Esophagus squamous epithelium (tissue), 5 donors: ENCODE measurements at places on chromosomes 2 and 18. TPM values are rescaled to one million over a fixed set of nuclear protein-coding genes. Genes with fewer than 3 reads are reported as not detected.

GRCh38 chr2:221001381-221001801 is 570.7 kb downstream of the EPHA4 start:
- H3K36me3 ChIP-seq: no peaks in the 10 kb centered on the region
- no peaks in the 10 kb centered on the region for H3K4me1 ChIP-seq
- no peak for DNase-seq
- no peak overlapping the region for H3K4me3 ChIP-seq
- no peaks in the 10 kb centered on the region for H3K27me3 ChIP-seq

DNA sequence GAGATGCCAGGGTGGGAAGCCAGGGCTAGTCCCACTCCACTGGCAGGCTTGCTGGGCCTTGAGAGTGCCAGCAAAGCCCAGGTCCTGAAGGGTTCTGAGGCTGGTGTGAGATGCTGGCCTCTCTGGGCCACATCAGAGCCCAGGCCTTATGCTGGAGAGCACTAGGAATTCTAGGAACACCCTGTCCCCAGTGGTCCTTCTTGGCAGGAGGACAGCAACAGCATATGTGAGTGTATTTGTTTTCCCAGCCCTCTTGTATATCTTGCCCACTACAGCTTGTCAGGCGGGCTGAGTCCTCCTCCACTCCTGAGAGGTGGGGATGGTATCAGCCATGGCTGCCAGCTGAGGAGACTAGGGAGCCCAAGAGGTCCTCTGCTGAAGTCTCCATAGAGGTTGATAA is 327.0 kb downstream of the PDE11A start:
- no peak overlapping the region for H3K27ac ChIP-seq
- H3K36me3 ChIP-seq: no peaks in the 10 kb centered on the region
- H3K4me1 ChIP-seq: no peaks in the 10 kb centered on the region
- H3K4me3 ChIP-seq: no peak overlapping the region
- H3K27me3 ChIP-seq: no peaks in the 10 kb centered on the region

- H3K27ac ChIP-seq: no peak overlapping the region
- no peak for DNase-seq
- H3K36me3 ChIP-seq: no peaks in the 10 kb centered on the region
- H3K4me1 ChIP-seq: no peaks in the 10 kb centered on the region
- peaks cover 5% of the 10 kb centered on the region for H3K27me3 ChIP-seq
Observed at GRCh38 chr2:19673213-19673791, 228.5 kb downstream of the TTC32 start.

DNA sequence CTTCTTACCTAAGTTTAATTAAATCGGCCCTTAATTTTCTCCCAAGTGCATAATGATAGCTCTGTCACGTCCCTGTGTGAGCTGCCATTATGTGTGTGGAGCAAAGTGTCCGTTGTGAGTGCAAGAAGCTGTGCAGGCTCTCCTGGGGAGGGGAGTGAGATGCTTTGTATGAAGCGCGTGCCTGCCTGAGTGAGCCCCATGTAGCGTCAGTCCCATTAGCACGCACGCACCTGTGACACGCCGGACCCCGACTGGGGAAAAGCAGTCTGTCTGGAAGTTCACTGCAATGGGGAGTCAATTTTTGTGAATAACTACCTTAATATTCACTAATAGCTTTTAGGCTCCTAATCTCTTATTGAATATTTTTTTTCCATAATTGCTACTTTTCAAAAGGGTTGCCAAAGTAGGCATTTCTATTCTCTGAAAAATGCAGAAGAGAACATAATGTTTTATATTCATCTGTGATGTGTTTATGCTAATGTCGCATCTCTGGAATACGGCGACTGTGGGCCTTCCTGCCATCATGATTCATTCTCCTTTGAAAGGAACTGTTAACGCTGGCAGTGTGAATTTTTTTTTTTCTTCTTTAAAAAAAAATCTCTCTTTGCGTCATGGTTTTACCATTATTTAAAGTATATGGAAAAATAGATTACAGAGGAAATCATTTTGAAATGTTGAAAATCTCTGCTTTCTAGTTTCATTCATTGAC is 157.7 kb downstream of the COL4A4 start:
- no peaks in the 10 kb centered on the region for H3K4me1 ChIP-seq
- H3K4me3 ChIP-seq: no peak overlapping the region
- DNase-seq: no peak
- H3K36me3 ChIP-seq: no peaks in the 10 kb centered on the region

DNA sequence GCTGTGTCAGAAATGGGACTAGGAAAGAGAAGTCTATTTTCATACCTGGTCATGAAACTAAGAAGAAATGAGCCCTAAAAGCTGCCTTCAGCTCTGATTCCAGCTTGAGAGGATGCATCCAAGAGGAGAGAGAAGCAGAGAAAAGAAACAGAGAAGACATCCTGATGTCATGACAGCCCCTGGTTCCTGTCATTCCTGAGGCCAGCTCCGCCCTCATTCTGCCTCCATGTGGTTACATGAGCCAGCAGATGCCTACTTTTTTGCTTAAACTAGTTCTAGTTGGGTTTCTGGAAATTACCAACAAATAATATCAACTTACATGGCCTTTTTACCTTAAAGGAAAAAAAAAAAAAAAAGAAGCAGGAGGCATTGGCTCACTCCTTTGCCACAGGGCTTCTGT is 14.1 kb upstream of the ACKR3 start:
- DNase-seq: no peak
- H3K27ac ChIP-seq: no peak overlapping the region
- no peaks in the 10 kb centered on the region for H3K4me1 ChIP-seq
- H3K4me3 ChIP-seq: no peak overlapping the region
- H3K36me3 ChIP-seq: no peaks in the 10 kb centered on the region

GRCh38 chr2:28274911-28275685 is 117.6 kb upstream of the FOSL2 start:
- no peak for DNase-seq
- H3K36me3 ChIP-seq: no peaks in the 10 kb centered on the region
- no peaks in the 10 kb centered on the region for H3K27me3 ChIP-seq

DNA sequence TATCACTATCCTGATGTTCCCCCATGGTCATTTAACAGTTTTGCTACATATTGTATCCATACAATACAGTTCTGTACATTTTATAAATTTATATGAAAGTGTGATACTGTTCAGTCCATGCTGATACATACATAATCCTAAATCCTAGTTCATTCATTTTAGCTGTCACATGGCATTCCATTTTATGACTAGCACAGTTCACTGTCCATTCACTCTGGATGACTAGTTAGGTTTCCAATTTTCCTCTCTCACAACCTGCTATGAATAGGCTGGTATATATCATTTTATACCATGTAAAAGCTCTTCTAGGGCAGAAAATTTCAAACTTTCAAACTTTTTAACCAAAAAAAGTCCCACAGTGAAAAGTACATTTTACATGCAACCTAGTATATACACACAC is 15.2 kb downstream of the SMAD2 start:
- H3K4me1 ChIP-seq: peaks cover 63% of the 10 kb centered on the region
- DNase-seq: no peak
- no peak overlapping the region for H3K4me3 ChIP-seq
- no peak overlapping the region for H3K27ac ChIP-seq

DNA sequence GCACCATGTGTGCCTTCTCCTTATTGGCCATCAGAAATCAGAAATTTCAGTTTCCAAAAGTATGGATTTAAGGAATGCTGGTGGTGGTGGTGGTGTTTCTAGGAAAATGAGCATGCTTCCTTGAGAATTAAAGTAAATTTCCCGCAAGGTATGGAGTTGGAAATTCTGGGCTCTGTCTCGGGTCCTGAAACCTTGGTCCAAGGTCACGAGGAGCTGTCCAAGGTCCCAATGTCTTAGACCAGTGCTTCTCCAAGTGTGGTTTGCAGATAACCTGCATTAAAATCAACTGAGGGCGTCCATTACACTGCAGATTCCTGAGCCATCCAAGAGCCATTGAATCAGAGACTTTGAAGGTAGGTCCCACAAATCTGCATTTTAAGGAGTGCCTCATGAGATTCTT is 210.9 kb upstream of the PKDCC start:
- no peaks in the 10 kb centered on the region for H3K27me3 ChIP-seq
- H3K36me3 ChIP-seq: no peaks in the 10 kb centered on the region
- no peak overlapping the region for H3K4me3 ChIP-seq
- DNase-seq: no peak

DNA sequence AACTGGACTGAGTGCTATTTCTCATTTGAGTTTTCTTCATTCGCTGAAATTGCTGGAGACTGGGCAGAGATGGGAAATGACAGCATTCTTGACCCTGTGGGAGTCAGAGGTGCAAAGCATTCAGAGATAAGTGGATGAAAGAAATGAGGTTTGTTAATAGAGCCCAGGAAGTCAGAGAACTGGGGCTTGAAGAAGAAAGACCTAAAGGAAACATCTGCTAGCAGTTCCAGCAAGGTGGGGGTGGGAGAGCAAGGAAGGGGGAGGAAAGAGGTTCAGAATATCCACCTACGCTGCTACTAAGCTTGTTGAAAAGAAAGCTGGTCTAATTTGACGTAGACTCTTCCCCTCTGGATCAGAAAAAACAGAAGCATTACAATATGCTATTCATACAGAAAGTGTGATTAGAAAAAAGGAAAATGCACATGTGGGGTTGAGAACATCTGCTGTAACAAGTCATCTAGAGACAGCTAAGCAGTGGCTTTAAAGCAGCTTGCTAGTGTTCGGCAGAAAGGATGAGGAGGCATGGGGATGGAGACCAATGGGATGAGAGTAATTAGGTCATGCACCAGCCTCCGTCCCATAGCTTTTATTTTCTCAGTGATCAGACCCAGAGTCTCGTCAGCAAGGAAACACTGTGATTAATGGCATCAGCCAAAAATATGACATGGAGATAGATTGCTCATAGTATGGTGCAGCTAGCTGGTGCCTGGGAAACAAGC is 29.7 kb downstream of the NAB1 start:
- H3K4me1 ChIP-seq: peaks cover 4% of the 10 kb centered on the region
- DNase-seq: no peak
- no peak overlapping the region for H3K4me3 ChIP-seq
- no peak overlapping the region for H3K27ac ChIP-seq

- DNase-seq: no peak
- H3K27me3 ChIP-seq: peaks cover 11% of the 10 kb centered on the region
- H3K36me3 ChIP-seq: no peaks in the 10 kb centered on the region
- H3K27ac ChIP-seq: peak overlapping the region; percentile 51
- H3K4me1 ChIP-seq: peaks cover 8% of the 10 kb centered on the region
- no peak overlapping the region for H3K4me3 ChIP-seq
Observed at GRCh38 chr18:24659827-24660720, 199.6 kb downstream of the HRH4 start.

GRCh38 chr2:115414466-115414865 is 972.0 kb downstream of the DPP10 start:
- H3K4me3 ChIP-seq: no peak overlapping the region
- H3K27ac ChIP-seq: no peak overlapping the region
- H3K27me3 ChIP-seq: no peaks in the 10 kb centered on the region
- H3K36me3 ChIP-seq: no peaks in the 10 kb centered on the region
- DNase-seq: no peak

GRCh38 chr2:215937190-215937589 is 76.2 kb downstream of the MREG start:
- no peaks in the 10 kb centered on the region for H3K27me3 ChIP-seq
- no peaks in the 10 kb centered on the region for H3K36me3 ChIP-seq
- no peak overlapping the region for H3K4me3 ChIP-seq

- DNase-seq: no peak
- no peak overlapping the region for H3K27ac ChIP-seq
- H3K36me3 ChIP-seq: no peaks in the 10 kb centered on the region
- no peak overlapping the region for H3K4me3 ChIP-seq
- no peaks in the 10 kb centered on the region for H3K4me1 ChIP-seq
- no peaks in the 10 kb centered on the region for H3K27me3 ChIP-seq
Observed at GRCh38 chr2:152815634-152816257, 97.3 kb downstream of the ARL6IP6 start.

GRCh38 chr2:234051374-234052070 is 1.0 kb downstream of the SPP2 start:
- no peak overlapping the region for H3K27ac ChIP-seq
- no peaks in the 10 kb centered on the region for H3K4me1 ChIP-seq
- H3K27me3 ChIP-seq: no peaks in the 10 kb centered on the region
- DNase-seq: no peak
- H3K4me3 ChIP-seq: no peak overlapping the region

DNA sequence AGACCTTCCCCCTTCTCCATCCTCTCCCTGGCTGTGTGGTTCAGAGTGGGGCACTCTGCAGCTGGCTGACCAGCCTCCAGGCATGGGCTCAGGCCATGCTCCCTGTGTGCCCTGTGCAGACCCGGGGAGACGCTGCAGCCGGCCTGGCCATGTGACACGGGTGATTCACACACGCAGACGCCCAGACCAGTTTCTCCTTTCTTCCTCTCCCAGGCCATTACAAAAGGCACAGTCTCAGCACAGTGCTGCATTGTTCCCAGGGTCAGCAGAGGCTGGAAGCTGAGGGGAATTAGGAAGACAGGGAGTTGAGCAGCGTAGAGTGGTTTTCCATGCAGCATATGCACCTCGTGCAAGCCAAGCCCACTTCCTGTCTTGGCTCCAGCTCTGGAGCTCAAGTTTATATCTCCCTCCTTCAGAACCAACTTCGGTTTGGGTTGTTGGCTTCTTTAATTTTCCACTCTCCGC is 288.5 kb downstream of the TNS1 start:
- peak overlapping the region; percentile 71 for H3K27ac ChIP-seq
- peaks cover 38% of the 10 kb centered on the region for H3K4me1 ChIP-seq
- H3K4me3 ChIP-seq: no peak overlapping the region
- no peaks in the 10 kb centered on the region for H3K27me3 ChIP-seq

DNA sequence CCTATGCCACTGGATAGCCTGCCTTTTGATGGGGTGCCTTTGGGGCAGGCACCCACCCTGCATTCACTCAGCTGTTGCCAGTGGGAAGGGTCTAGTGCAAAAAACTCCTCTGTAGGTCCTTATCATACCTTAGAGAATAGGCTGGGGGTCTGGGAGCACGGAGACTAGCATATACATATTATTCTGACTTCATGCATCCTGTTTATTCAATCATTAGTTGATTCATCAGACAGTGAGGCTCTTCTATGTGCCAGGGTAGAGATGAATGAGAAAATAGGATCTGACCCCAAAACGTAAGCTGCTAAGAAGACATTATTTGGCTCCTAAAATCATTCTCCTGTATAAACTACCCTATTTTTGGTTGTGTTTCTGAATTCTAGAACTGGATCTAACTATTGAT is 153.3 kb downstream of the TPGS2 start:
- DNase-seq: no peak
- H3K4me3 ChIP-seq: no peak overlapping the region
- no peaks in the 10 kb centered on the region for H3K27me3 ChIP-seq
- no peaks in the 10 kb centered on the region for H3K4me1 ChIP-seq
- no peak overlapping the region for H3K27ac ChIP-seq

DNA sequence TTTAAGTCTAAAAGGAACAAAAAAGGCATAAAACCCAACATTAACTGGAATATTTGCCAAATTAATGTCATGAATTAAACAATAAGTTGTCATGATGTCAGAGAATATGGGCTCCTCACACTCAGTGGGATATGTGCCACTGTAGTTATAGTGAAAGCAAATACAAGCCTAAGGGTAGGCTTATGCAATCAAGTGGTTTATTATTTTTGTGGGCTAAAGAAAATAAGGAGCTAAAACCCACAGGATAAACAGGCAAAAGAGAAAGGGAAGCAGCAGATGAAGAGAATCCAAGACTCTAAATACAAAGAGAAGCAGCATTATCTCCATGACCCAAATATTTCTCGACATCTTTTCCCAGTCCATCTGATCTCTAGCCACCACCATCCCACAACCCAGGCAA is 17.5 kb downstream of the YWHAQ start:
- no peak for DNase-seq
- H3K36me3 ChIP-seq: no peaks in the 10 kb centered on the region
- no peak overlapping the region for H3K4me3 ChIP-seq
- H3K27ac ChIP-seq: no peak overlapping the region

DLGAP1 gene
- 0.09 TPM for total RNA-seq

FBXO41 gene
- 1.2 TPM for total RNA-seq

ACVR1C gene
- total RNA-seq: not detected

CHRND gene
- not detected for total RNA-seq

CTAGE1 gene
- total RNA-seq: not detected

ACSL3 gene
- 82.0 TPM for total RNA-seq

FSHR gene
- total RNA-seq: not detected

DQX1 gene
- 3.8 TPM for total RNA-seq

EFHD1 gene
- total RNA-seq: 10.1 TPM

COLEC11 gene
- total RNA-seq: 1.0 TPM

OTX1 gene
- total RNA-seq: not detected
